Stimulated activated CD4-positive, alpha-beta T cell treated with anti-CD3 and anti-CD28 coated beads, TNF-alpha, amount 100 ng/mL, for 24 hours (primary cell): ENCODE measurements at places on chromosomes 12 and 14.

- DNase-seq, result no peak
Measured at GRCh38 chr14:46626876-46627275, 24.7 kb downstream of the RPL10L start.

DNA sequence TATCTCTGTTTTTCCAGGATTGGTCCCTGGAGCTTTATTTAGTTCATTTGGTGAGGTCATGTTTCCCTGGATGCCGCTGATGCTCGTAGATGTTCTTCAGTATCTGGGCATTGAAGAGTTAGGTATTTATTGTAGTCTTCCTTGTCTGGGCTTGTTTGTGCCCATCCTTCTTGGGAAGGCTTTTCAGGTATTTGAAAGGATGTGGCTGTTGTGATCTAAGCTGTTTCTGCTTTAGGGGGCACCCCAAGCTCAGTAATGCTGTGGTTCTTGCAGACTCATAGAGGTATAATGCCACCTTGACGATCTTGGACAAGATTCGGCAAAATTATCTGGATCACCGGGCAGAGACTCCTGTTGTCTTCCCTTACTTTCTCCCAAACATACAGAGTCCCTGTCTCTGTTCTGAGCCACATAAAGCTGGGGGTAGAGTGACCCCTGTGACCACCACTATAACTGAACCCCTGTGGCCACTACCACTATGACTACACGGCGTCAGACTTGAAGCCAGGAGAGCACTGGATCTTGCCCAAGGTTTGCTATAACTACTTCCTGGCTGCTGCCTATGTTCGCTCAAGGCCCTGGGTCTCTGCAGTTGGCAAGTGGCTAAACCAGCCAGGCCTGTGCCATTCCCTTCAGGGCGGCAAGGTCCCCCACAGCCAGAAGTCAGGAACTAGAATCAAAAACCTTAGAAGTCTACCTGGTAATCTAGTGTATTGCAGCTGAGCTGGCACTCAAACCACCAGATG lies 40.9 kb downstream of the FGD4 start:
- no peak for DNase-seq

DNA sequence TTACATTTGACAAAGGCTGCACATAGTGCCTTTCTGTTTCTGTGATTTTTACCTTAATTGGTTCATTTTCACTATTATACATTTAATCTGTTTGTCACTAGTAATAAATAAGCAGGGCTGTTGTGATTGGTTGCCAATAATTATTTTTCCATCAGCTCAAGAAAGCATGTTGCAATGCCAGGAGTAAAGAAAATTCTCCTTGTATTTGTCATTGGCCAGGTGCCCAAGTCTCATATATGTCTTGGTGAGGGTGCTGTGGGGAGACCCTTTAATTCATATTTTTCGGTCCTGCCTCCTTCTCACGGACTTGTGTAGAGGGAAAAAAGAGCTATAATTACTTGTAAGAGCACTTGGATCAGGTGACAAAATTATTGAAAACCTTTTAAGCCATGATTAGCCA lies 108.0 kb downstream of the KITLG start:
- DNase-seq, result no peak

DNA sequence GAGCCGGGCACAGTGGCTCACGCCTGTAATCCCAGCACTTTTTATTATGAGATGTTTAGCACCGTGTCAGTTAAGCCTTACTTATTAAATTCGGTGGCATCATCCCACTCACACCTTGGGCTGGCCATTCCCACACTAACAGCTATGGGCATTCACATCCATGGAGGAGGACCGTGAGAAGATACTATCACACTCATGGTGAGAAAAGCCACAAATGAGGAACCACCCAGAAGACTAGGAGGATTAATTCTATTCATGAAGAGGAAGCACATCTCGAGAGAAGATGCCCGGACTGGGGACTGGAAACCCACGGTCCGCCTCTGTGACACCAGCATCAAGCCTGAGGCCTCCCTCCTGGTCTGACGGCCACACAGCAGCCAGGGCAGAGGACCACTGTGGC lies 4.9 kb downstream of the CDC42BPB start:
- no peak for DNase-seq

GRCh38 chr12:9625019-9625418 lies 17.3 kb upstream of the KLRB1 start:
- DNase-seq, result no peak

DNA sequence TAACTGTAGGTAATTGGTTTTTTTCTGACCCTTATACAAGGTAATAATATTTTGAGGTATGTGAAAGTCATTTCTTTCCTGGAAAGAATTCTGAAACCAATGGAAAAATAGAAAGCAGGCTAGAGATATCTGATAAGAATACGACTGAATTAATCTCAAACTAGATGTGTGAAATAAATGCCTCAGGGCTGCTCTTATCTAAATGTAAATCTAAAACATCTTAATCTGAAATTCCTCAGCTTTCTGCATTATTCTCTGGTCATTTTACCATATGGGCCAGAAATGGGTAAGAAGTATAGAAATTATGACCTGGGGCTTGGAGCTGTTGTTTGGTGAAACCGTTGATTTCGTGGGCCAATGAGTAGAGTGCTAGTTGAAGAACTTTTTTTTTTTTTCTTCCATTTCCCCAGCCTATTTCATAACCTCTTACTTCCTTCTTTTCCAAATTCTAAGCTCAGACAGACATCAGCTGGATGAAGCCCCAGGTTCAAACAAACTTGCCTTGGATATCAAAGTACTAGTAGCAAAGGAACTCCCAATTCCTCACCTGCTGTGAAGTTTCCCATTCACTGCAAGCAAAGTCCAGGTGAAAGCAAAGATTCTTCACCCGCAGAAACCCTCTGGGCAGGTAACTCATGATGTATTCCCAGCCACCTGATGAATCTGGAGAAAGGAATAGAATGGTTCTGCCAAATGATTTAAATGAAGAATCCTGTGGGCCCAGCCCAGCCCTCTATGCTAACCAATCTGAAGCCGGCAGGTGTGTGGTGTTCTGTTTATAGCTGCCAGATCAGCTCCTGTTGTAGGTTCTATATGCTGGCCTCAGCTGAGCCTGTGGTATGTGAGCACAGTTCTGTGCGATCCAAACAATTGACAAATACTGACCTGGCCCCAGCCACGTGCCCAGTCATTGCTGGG lies 9.7 kb upstream of the FOS start:
- DNase-seq, result no peak

DNA sequence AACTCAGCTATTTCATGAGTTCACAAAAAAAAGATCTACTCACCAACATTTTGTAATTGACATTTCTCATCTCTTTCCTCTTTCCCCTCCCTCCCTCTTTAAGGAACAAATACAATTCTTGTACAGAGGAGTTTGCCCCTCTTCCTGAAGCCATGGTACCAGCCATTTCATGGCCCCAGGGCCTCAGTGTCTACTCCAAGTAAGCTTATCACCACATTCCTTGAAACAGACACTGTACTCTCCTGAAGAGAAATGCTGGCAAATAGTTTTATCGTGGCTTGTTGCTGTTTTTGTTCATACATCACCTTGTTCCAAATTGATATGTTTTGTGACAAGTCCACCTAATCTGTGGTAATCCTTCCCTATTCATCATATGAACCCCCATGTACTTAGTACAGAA lies 29.7 kb upstream of the IGF1 start:
- DNase-seq, result no peak

DNA sequence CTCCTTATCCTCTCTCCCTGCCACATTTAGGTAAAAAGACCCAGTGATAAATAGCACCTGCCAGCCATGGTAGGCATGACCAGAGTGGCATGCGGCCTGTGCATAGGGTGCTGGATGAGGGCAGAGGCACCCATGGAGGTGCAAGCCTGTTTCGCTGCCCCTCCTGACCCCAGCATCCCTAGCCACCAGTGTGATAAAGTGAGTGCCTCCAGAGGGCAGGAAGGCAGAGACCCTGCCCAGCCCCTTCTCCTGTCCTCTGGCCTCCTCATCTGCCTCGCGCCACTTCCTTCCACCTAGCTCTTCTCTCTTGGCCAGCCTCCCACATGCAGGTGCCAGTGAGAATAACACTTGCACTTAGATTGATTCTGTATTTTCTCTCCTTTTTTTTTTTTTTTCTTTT lies 108.3 kb upstream of the FUT8 start:
- DNase-seq, result no peak

DNA sequence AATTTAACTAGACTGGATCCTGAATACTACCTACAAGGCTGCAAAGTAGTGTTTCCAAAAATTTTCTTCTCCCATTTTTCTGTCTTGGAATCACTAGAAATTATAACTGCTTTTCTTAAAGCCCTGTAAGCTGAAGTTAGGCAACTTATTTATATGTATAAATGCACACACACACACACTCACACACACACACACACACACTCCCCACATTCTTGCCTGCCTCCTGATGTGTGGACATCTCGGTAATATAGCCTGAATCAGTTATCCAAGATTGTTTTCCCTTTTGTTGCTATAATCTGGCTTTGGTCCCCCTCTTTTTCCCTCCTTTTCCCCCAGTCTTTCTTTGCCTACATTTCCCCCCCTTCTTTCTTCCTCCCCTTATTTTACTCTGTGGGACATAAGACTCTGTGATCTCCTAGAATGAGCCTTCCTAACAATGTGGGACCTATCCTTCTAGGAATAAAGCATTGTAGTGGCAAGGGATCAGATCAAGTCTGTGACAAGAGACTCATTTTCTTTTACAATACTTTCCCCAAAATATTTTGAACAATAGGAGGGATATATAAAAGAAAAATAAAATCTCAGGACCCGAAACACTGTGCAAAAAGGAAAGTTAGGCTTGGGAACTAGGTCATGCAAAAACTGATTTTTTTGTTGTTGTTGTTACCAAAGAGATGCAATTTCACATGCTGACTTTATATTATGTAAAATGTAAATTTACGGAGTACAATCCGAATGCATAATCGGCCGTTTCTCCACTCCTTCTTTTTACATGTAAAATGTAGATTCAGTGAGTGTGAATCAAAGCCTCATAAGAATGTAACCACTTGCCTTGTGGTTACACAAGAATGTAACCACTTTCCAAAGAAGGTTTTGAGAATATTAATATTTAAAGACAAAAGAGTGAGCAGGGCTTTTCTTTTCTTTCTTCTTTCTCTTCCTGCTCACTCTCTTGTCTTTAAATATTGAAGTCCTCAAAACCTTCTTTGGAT lies 26.3 kb upstream of the CD69 start:
- DNase-seq, result no peak

DNA sequence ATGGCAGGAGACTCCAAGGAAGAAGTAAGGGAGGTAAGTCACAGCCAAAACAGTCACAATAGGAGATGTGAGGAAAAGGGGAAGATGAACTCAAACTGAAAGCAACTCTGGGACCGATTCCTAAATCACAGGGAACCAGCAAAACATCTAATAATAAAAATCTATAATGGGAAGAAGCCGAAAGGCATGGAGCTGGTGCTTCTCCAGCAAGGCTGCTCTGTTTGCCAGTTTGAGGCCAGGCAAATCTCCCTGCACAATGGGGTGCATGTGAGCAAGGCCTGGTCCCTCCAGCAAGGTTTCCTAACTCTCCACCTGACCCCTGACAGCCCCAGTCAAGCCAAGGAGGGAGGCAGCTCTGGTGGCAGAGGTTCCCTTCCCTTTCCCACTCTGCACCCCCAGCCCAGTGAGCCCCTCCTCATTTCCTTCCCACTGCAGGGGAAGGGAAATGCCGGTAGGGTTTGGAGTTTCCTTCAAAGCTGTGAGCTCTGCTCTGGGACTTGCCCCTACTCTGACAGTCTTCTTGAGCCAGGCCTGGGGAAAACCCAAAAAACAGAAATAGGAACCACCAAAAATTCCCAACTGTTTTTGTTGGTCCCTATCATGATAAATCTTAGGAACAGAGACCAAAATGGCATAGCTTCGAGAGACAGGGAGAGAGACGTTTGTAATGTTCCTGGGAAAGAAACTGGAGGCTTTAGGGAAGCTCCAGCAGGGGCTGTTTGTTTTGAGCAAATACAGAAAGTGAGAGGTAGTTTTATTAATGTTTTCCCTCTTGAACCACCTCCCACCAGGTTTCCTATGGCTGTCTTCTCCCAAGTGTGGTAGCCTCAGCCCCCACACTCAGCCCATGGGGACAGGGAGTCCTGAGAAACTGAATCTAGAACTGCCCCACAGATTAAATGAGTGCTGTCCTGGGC lies 34.6 kb downstream of the FMNL3 start:
- DNase-seq, result no peak
